T-helper 1 cell (primary cell): ENCODE measurements at places on chromosomes 2 and 18.

DNA sequence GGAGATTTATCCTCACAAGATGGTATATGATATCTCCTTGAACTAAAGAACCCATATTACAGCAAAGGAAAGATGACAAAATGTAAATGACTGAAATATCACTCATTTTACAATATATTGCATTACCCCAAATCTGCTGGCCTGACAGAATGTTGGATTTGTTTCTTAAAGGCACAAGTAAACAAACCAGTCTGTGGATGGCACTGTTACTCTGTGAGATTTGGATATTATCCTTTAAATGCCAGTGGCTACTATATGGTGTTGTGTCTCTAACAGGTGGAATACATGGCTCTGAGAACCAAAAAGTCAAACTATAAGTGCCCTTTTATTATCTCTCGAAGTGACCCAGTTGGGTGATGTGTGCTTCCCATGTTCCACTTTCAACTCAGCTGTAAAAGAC lies 125.7 kb downstream of the PDE1A start:
- no peak for DNase-seq

DNA sequence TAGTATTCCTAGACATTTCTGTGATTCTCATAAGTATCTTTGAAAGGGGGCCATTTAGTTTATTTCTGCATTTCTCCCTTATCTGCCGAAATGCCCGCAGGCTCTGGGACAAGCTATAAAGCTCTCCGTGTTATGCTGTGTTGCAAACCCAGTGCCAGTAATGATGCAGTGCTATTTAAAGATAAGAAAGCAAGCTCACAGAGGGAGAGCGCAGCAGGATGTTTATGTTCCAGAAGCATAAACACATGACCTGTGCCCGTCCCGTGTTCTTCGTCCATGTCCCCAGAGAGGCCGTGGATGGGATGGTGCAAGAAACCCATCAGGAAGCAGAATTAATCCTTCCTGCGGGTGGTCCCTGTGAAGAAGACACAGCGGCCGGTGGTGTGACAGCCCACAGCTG lies 99.4 kb downstream of the NEDD4L start:
- no peak for DNase-seq

- no peak for DNase-seq
Observed at GRCh38 chr2:148282201-148282600, 261.3 kb downstream of the MBD5 start.

- DNase-seq = no peak
Observed at GRCh38 chr2:174334781-174335251, at the start of gene SP9. TSS of gene SP9 (plus strand) at chr2:174334954. CDS start at chr2:174335093, 139 bp downstream.

DNA sequence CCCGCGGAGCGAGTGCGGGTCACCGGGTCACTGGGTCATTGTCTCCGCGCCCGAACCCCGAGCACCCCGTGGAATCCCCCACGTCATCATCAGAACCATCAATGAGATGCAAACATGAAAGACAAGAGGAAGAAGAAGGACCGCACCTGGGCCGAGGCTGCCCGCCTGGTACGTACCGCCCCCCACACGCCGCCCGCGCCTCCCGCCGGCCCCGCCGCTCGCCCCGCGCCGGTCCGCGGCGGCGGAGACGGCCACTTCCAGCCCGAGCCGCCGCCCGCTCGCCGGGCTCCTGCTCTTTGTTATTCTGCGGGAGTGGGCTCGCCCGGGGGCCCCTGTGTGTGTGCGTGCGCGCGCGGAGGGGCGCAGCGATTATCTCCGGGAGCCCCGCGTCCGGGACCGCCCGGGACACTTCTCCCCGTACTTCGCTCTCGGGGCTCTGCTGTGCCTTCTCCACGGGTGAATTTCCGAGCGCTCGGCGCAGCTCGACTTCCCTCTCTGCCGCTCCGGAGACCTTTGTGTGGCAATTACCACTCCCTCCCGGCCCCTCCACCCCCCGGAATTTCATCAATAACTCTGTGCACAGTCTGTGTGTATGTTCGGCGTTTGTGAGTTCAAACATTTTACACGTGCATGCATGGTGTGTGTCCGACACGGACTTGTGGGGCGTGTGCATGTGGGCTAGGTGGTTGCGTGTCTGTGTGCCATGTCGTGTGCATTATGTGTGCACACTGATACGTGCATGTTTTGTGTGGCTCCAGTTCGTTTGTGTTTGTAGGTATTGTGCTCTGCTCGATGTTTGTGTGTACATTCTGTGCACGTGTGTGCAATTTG lies 714 bp downstream of the ASXL3 start:
- no peak for DNase-seq

- DNase-seq = no peak
Observed at GRCh38 chr2:219983836-219984235, 356.4 kb downstream of the SLC4A3 start.

DNA sequence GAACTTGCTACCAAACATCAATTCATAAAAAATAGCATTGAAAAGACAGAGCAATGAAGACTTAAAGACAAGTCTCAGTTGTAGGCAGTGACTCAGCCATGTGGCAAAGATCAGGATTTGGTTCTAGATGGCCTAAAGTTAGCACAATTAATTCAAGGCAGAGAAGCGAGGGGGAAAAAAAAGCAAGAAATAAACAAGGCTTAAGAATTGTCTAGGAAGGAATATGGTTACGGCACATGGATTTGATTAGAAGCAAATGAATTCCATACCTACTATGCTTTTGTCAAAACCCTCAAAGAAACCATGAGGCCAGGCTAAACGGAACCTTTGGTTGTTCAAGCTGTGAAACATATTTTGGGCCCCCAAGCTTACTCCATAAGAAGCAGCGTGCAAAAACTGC lies 362.2 kb upstream of the KCNH7 start:
- no peak for DNase-seq

DNA sequence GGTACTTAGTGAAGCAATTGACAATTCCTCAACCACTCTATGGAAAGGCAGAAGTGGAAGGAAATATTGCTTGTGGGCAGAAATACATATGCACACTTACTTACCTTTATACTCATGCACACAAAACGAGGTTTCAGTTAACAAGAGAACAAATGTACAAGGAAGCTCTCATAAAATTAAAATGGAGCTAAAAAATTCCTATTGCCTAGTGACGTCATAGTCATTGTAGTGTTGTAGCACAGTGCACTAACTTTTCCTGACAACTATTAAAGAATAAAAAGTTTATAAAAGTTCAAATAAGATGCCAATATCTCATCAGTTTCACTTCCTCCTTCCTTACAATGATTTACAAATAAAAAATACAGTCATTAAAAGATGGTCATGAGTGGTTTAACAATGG lies 1161.9 kb upstream of the NRXN1 start:
- DNase-seq = no peak

DNA sequence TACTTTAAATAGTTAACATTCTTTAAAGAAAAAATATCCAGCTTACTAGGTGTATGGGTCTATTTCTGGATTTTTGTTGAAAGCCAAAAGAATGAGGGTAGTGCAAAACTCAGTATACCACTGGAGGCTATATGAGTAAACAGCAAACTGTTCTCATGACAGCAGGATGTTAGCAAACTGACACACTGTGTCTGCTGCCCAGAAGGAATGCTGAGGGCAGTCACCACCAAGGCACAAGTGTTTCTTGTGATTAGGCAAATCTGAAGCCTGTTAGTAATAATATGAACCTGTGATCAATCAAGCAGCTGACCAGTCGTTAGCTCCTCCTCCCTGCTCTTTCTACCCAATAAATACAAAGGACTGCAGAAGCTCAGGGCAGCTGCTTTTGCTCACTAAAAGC lies 50.5 kb upstream of the SULT1C3 start:
- no peak for DNase-seq

- DNase-seq = no peak
Observed at GRCh38 chr2:129797489-129798300, 181.8 kb upstream of the RAB6C start.

GRCh38 chr2:215435870-215436704 lies at the start of gene FN1:
TSS of gene FN1 (minus strand) at chr2:215436068. CDS start at chr2:215435802, 266 bp downstream.
- DNase-seq = peak; percentile 43

DNA sequence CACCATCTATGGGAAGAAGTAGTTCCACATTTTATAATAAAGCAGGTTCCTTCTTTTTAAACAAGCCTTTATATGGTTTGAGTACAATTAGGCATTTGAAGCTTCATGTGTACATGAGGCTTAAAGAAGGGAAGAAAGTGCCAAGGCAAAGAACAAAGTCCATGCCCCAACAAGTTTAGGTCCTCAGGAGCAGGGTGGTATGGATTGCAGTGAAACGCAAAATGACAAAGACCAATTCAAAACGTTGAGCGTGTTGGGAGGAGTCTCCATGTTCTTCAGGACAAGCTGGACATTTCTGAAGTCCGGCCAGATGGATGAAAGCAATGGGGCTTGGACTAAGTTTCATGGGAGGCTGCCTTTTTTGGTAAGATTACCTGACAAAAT lies 78.8 kb upstream of the FZD5 start:
- no peak for DNase-seq

DNA sequence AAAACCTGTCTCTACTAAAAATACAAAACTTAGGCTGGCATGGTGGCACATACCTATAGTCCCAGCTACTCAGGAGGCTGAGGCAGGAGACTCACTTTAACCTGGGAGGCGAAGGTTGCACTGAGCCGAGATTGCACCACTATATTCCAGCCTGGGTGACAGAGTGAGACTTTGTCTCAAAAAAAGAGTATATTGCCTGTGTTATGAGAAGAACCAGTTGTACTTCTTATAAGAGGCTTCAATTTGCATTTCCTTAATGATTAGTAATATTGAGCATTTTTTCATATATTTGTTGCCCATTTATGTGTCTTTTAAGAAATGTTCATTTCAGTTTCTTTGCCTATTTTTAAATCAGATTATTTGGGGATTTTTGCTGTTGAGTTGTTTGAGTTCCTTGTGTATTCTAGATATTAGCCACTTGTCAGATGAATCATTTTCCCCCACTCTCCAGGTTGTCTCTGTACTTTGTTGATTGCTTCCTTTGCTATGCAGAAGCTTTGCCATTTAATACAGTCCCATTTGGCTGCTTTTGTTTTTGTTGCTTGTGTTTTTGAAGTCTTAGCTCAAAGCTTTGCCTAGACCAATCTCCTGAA lies 75.8 kb upstream of the LRPPRC start:
- DNase-seq = no peak

GRCh38 chr18:48831802-48832201 lies 119.0 kb downstream of the SMAD7 start:
- DNase-seq = no peak

DNA sequence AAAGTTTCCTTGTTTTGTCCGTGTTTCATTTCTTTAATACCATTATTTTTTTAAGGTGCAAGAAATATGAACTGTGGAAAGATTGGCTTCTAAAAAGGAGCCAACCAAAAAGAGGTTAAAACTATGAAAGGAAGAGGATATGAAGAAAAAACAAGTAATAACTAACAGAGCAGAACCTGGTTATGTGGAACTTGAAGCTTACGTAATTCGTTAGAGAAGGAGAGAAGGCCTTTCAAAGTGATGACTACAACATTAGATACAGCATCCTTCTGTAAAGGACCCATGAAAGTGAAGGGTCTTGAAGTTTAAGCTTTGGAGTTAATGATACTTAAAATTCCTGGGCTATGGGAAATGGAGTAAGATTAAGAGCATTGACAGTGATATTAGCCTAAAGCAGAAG lies 84.5 kb downstream of the ANKRD12 start:
- no peak for DNase-seq

DNA sequence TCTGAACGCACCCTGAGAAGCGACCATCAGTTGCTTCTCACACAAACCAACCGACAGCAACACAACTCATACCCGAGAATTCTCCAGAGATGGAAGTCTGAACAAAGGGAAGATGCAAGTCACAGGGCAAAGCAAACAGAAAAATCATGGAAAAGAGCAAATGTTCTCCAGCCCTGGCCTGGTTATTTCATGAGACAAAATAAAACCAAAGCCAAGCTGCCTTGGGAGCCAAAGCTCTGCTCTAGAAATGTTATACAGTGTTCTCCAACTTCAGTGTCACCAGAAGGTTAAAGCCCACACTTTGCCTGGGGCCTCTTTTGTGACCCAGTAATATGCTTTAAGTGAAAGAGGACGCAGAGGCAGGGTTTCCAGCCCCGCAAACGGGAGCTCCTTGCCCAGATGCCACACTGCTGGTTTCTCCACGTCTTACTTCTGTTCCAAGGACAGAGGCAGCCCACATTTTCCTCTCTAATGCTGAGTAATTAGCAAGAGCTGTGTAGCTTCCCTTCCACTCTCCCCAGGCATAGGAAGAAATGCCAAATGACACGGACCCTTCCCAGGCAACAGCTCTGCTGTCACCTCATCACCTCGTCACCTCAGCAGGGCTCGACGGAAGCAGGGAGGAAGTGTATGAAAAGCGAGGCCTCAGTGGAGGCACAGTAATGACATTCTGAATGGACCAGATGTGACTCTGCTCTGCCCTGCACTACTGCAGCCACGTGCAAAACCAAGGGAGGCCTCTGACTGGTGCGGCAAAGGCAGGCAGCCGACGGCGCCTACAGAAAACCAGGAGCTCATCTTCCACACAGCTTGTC lies 64.7 kb downstream of the FBXO15 start:
- DNase-seq = no peak

- DNase-seq = no peak
Observed at GRCh38 chr18:79515331-79515730, 119.6 kb downstream of the NFATC1 start.

DNA sequence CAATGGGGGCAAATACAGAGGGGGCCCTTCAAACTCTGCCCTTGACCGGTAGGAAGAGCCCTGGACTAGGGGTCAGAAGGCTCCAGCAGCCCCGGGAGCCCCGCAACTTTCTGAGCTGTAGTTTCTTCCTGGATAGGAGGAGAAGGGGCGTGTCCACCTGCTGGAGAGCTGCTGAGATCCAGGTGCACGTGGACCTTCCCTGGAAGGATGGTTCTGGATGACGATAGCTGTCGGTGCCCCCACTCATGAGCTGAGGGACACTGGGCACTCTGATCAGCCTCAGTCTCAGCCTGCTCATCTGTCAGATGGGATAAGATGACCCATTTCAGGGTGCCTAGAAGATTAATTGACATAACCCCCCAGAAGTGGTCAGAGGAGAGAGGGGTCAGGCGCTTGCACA lies 125.2 kb upstream of the HDAC4 start:
- DNase-seq = no peak

- DNase-seq = no peak
Observed at GRCh38 chr2:207558079-207558491, 28.3 kb downstream of the CREB1 start.
